ENCODE measurements at places on chromosomes 11 and 22.

- no peak for DNase-seq
Measured at GRCh38 chr11:35712533-35712932, 50.0 kb downstream of the TRIM44 start.

- no peak for DNase-seq
Measured at GRCh38 chr22:48342732-48343131, 1484.9 kb downstream of the BRD1 start.

DNA sequence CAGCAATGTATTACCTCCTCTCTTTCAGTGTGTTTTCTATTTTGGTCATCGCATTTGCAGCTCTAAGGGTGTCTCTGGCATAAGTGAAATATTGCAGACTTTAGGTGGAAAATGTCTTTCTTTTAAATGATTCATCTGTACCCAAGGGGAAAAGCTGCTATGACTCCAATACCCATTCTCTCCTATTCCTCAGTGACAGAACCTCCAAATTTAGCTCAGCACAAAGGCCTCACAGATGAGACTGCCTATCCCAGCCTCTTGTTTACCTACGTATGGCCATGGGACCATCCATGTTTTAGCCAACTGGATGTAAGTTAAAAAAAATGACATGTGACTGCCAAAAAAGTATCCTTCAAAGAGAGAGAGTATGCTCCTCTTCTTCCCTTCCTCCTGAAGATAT, 7.9 kb downstream of the MTMR2 start:
- DNase-seq = no peak

DNA sequence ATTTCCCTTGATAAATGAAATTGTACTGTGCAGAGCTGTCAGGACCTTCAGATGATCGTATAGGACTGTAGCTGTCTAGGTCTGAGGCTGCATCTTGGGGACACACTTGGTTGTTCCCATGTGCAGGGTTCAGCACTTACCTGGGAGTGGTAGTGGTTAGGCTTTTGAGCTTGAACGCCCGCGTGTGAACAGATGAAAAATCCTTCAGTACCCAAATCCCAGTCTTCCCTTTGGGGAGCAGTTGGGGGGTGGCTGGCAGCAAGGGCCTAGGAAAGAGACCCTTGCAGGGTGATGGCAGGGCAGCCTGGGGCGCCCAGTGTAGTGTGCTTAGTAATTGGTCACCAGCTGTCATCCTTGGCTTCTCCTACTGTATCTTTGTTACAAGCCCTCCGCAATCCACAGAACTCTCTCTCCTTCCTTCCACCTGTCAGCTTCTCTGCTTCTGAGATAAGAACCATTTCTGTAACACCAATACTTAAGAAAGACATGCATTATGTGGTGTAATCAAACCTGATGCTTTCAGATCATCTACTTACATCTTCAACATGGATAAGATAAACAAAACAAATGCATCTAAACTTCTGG, 64.6 kb downstream of the MORC2 start:
- DNase-seq = no peak

DNA sequence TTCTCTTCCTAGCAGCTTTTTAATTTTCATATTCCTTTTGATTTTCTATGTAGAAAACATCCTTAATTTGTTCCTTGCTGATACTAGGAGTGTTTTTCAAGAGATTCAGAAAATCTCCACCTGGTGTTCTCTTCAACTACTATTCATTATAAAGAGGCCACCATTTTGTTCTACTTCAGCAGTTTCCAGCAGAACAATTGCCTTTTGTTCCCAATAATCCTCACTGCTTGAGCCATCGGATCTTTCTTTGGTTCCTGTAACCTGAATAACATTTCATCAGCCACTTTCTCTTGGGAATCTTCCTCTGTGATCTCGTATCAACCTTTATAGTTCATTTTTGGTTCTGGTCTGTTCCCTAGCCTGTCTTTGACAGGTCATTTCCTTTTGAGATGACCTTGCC, 1.8 kb upstream of the OR10A5 start:
- DNase-seq = no peak

- no peak for DNase-seq
Measured at GRCh38 chr11:93591247-93591898, 48.2 kb upstream of the SMCO4 start.

DNA sequence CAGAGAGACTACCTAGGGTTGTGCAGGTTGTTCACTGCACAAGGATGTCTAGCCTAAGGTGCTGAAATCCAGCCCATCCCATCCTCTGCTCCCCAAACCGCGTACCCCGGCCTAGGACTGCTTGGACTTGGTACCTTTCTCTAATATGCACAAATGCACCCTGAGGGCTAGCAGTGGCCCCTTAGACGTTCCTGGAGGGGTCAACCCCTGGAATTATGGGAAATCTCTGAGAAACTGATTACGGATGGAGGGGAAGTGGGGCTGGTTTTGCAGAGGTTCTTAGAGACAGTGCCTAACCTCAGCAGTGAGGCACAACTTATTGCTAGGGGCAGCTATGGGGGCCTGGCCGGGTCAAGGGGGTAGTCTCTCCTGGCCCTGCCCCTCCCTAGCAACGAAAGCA, 2.5 kb downstream of the C11orf68 start:
- DNase-seq = no peak

GRCh38 chr11:18329196-18329870, 7.0 kb downstream of the GTF2H1 start:
- DNase-seq = no peak

- DNase-seq = no peak
Measured at GRCh38 chr22:38755155-38755910, 465 bp downstream of the SUN2 start.

DNA sequence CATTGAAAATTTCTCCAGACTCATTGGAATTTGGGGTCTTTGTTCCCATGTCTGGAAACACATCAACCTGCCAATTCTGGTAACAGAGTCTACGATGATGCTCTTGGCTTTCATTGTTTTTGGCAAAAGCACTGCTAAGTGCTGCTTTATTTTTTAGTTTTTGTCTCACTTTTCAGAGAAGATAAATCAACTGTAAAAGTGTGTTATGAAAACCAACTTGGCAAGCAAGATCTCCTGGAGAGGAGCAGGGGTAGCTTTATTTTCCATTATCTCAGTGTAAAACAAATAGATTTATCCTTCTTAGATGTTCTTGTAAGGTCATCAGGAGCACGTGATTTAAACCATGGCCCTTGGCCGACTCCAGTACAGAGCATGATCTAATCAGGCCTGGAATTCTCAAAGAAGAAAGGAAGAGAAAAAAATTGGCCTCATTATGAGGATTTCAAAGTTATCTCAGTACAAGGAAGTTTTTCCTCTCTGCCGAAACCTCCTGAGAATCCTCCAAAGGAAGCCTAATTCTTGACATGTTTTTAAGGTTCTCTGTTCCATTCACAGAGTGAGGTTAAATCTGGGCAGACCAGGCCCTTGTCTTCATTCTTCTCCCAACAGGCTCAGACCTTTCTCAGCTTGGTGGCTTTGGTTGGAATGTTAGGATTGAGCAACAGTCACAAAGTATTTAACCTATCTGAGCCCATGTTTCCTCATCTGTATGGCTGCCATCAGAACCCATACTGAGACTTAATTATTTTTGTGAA, 16.4 kb upstream of the PAMR1 start:
- no peak for DNase-seq
